ENCODE measurements at places on chromosomes 7 and 10. TPM values are rescaled to one million over a fixed set of nuclear protein-coding genes. Genes with fewer than 3 reads are reported as not detected.

- DNase-seq: no peak
Measured at GRCh38 chr10:37803269-37803668, 54.1 kb downstream of the ZNF248 start.

DNA sequence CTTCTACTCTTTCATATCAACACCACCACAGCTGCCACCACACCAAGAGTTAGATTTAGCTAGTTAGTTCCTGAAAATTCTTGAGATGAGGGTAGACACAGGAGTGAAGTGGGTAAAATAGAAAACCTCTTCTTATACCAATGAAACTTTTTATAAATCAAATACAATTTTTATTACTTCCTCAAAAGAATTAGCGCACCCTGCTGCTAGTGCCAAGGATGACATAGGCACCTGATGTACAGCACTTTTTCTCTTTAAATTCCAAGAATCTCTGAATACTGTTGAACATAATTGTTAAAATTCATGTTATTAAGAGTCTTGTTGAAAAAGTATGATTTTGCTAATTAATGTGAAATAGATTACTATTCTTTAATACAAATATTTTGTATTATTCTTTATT, 11.4 kb downstream of the ZWINT start:
- DNase-seq: no peak

The PRLHR gene
- polyA plus RNA-seq: not detected

DNA sequence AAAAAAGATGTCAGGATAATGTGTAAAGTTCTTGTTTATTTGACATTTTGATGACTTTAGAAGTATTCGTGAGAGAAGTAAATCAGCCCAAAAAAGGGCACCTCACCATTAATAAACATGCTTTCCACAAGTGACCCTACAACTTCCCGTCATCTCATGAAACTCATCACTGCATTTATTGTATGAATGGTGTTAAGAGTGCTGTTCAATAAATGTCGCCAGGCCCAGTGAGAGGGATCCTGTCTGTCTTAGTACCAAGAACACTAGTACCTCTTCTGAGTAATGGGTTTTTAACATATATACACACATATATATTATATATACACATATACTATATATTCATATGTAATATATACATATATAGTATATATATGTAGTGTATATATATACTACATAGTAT, 61.9 kb downstream of the TMEM26 start:
- DNase-seq: no peak

DNA sequence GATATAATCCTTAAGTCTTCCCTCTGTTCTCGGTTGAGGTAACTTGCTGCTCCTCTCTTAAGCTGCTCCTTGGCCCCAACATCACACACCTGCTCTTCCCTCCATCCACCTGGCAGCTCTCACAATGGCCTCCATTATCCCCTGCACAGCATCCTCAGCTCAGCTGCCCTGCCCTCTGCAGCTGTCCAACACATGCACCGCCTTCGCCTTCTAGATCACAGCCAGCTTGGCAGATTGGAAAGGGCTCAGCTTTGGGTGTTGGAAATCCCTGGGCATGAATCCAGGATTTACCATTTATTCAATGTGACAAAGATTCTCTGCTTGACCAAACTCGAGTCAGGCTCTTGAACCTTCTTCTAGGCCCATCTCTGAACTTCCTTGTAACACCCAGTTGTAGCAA, 20.6 kb downstream of the RGR start:
- DNase-seq: no peak

The OR2A42 gene
- 2.5 TPM for polyA plus RNA-seq

The ASCC1 gene
- 38.5 TPM for polyA plus RNA-seq

The ZNF467 gene
- 38.0 TPM for polyA plus RNA-seq

GRCh38 chr10:112716076-112716475, 234.0 kb upstream of the TCF7L2 start:
- no peak for DNase-seq

The ESYT2 gene
- polyA plus RNA-seq: 37.8 TPM

The PDE1C gene
- 2.5 TPM for polyA plus RNA-seq

DNA sequence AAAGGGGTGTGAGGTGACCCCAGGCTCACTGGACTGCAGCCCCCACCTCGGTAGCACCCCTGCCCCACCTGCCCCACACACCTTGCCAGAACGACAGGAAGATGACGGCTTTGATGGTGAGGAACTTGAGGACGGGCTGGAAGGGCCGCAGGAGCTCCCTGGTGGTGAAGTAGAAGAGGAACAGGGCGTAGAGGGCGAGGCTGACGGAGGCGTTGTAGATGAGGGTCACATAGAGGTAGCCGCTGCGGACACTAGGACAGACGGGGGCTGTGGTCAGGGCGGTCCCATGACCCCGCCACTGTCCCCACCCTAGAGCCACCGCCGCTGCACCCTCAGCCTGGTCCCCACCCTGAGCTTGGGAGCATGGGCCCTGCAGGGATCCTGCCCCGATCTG, 7.6 kb downstream of the TMEM184A start:
- DNase-seq: no peak

The HOXA2 gene
- polyA plus RNA-seq: 11.8 TPM
